Left kidney (tissue), 8 donors: ENCODE measurements at places on chromosomes 5 and 9. TPM values are rescaled to one million over a fixed set of nuclear protein-coding genes. Genes with fewer than 3 reads are reported as not detected.

The BSPRY gene
- 7.8 TPM for polyA plus RNA-seq

The KIF24 gene
- polyA plus RNA-seq = 9.2 TPM

The FKTN gene
- 35.3 TPM for polyA plus RNA-seq

The WDR55 gene
- 19.6 TPM for polyA plus RNA-seq

The CATSPER3 gene
- 1.7 TPM for polyA plus RNA-seq

The TPRN gene
- 10.9 TPM for polyA plus RNA-seq

The CD72 gene
- polyA plus RNA-seq = 3.6 TPM

The LOX gene
- polyA plus RNA-seq = 40.5 TPM

The ARID3C gene
- 0.20 TPM for polyA plus RNA-seq

The AQP7 gene
- polyA plus RNA-seq = 24.4 TPM

The RANBP3L gene
- 8.0 TPM for polyA plus RNA-seq

The MSX2 gene
- 1.0 TPM for polyA plus RNA-seq

The INSL6 gene
- polyA plus RNA-seq = 0.60 TPM

The SPATA6L gene
- 5.3 TPM for polyA plus RNA-seq

DNA sequence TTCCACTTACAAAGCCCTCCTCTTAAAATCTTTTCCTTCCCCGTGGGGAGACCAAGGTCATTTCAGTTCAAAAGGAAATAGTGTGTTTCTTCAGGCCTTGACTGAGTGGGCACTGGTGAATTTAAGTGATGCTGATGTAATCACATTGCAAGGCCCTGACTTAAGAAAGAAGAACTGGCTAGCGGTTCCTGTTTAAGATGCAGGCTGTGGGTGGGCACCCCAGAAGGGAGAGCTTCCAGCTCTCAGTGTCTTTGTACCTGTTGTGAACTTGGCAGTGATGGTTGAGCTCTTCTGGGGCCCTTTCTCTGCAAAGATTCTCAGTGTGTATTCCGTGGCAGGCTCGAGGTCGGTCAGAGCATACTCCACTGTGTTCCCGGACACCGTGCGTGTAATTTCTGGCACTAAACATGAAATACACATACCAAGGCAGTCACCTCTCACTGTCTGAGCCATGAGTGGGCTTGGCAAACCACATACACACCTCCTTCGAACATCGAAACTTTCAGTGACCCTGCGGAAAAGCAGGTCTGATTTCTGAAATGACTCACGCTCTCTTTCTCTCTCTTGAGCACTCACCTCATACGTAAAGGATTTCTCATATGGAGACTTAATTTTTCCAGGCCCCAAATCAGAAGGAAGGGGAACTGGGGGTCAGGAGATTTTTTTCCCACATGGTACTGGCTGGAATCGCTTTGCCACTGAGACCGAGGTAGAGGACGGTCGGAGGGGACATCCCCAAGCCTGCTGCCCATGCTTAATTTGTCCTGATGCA is 81.9 kb downstream of the TNC start:
- no peak for DNase-seq

DNA sequence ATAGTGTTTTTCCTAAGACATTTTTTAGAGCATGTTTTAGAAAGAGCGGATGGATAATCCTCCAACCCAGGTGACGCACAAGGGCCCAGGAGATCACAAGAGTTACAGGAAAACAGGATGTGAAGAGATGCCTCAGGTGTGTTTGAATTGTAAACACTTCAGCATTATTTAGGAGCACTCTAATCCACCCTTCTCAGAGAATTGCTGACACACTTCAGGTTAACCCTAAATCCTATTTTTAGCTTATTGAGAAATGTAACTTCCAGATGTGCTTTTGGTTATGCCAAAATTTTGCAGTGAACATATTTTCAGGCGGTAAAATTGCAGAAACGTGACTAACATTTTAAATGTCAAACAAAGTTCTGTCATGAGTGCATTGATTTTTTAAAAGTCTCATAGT is 755.4 kb upstream of the CTNND2 start:
- no peak for DNase-seq

- DNase-seq = no peak
These were observed 37.6 kb downstream of the STC2 start for GRCh38 chr5:173290477-173291131.

DNA sequence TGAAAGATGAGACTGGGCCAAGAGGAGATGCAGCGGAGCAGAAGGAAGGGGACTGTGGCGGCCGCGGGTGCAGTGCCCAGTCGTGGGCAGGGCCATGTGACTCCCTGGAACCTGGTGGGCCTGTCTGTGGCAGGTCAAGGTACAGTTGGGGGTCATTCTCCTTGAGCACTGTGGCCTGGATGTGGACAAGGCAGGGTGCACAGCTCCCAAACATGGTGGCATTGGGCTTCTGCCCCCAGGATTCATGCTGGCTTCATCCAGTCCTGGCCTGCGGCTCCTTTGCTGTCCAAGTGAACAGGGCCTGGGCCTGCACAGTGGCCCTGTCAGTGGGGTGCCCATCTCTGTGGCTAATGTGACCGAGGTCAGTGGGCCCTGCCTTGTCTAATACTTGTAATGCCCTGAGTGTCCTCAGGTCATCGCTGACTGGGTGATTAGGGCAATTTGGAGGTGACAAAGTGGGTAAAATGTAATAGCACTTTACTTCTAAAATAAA is 39.9 kb downstream of the CEP72 start:
- DNase-seq = no peak

DNA sequence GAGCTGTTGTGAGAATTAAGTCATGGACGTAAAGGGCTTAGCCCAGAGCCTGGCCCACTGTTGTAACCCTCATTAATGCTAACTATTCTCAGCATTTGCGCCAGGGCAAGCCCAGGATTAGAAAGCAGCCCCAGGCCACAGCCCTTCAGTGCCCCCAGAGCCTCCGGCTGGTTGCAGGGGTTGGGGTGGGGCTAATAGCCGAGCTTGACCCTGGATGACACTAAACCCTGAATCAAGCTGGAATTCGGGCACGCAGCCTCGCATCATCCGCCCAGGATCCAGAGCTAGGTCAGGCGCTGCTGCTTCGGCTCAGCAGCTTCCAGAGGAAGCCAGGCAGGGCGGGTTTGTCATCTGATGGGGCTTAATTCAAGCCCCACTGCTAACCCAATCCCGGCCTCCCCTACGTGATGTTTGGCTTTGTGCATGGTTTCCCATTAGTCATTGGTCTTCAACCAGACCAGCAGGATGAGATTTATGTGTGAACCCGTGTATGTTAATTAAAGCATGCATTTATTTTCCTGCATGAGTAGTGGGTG is 1.2 kb upstream of the MEGF9 start:
- peak; percentile 68 for DNase-seq

DNA sequence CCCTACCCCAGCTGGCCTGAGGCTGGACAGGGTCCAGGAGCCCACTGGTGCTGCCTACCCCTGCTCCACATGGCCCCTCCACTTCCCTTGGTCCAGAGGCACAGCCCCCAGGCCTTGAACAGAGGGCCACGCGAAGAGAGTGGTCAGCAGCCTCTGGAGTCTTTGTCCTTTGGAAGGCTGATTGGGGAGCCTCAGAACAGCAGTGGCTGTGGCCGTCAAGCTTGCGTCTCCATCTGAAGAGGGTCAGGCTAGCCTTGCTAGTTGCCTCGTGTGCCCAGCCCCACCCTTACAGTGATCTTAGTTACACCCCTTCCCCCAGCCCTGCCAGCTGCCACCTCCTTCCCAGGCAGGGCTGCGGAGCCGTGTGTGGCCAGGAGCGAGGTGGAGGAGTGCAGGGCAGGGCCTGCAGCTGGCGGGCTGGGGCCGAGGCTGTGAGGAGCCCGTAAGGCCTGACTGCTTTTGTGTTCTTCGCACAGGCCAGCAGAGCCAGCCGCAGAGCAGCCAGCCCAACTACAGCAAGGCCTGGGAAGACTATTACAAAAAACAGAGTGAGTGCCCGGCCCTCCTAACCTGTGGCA is 30.1 kb upstream of the PRDM12 start:
- no peak for DNase-seq

DNA sequence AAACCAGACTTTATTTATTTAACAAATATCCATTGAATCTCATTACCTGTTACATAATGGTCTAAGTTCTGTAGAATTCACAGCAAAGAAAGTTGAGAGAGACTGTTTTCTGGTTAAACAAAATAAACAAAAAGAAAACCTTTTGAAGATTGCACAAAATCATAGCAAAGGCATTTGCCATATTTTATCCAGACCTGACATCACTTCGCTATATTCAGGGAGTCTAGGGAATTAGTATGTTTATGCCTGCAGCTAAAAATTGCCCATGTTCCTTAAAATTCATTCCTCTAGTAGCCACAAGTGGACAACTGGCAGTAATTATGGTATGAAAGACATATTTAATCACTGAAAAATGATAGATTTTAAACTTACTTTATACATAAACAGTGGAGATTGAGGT is 577.0 kb upstream of the DAB2 start:
- no peak for DNase-seq

- DNase-seq = no peak
These were observed 31.2 kb upstream of the EBF1 start for GRCh38 chr5:159130871-159131270.

DNA sequence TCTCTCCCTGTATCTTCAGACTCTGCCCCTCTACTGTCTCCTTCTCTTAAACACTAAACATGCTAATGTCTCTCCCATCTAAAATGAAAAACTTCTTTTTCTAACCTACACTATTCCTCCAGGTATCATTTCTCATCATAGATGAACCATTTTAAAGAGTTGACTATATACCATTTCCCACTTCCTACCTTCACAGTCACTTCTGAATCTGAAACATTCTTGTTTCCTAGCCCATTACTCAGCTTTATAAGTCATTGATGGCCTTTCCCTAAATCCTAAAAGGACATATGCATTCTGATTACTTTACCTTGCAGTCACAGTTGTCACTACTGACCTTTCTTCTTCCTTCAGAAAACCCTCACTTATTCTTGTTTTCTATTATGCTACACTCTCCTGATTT is 118.2 kb downstream of the SSBP2 start:
- no peak for DNase-seq

- DNase-seq = no peak
These were observed 17.3 kb downstream of the MOCS2 start for GRCh38 chr5:53092242-53092641.

GRCh38 chr5:92885950-92886349 is 695.1 kb downstream of the NR2F1-AS1 start:
- DNase-seq = no peak

GRCh38 chr5:97844797-97845196 is 661.8 kb upstream of the RIOK2 start:
- no peak for DNase-seq

DNA sequence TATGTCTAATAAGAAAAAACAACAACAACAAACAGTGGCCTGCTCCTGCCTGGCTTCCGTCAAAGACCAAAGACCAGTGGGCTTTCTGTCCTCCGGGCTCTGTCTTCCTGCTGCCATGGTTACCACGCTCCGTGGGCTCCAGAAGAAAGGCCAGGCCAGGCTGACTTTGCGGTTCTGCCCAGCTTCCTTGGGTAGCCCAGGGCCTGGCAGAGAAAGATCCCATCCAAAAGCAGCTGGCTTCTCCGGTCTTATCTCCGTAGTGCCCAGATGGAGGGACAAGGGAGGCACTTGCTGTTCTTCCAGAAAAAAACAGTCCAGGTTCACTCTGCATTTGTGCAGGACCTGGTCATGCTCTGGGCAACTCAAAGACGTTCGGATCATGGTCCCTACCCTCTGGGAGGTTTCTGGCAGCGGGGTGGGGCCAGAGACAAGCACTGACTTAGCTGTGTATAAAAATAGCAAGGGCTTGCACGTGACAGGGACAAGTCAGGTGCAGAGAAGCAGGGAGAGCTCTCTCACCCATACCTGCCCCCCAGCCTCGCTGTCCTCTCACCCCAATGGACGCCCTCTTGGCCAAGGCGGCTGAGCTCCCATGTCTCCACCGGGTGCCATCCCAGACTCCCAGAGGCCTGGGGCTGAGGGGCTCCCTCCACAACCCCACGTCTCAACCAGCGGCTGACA is 212.2 kb downstream of the C9orf50 start:
- DNase-seq = no peak

- DNase-seq = no peak
These were observed 49.7 kb downstream of the MYO10 start for GRCh38 chr5:16886366-16886736.

GRCh38 chr9:15764131-15764530 is 211.3 kb downstream of the CCDC171 start:
- DNase-seq = no peak

DNA sequence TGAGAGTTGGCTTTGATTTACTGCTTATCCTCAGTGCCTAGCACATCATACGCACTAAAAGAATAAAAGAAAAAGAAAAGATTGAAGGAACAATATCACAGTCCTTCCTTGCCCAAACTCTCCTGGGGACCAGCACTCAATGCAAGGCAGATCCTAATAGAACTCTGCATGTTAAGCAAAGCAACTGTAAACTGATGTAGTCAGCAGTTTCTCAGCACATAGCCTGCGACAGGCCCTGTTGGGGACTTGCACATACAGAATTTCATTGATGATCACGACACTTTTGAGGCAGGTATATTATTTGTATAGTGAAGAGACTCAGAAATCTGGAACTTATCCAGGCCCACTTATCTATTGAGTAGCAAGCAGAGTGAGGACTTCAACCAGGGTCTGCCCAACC is 15.4 kb downstream of the NIPAL4 start:
- no peak for DNase-seq

- DNase-seq = no peak
These were observed 49.0 kb downstream of the ADAMTS2 start for GRCh38 chr5:179296150-179296821.
